Retinal pigment epithelial cell (primary cell): ENCODE measurements at places on chromosomes 16 and 17.
A peak's percentile ranks its signal among the peaks of the same experiment; 100 is the strongest.

GRCh38 chr17:7459961-7460545 is 15.2 kb downstream of the CHRNB1 start:
- no peak for DNase-seq

DNA sequence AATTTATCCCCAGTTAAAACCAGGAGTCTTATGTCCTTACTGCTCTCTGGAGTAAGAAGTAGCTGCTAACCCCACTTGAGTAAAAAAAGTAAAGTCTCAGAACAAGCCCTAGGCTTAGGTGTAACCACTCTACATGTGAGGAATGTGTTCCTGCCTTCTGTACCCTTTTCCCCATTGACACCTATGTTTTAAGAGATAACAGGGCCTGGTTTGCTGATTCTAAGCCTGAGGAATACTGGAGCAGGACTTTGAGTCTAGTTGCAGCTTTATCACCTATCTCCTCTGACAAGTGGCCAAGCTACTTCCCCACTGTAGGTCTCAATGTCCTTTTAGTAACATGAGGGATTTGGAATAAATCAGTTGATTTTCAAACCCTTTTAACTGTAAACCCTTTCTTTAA is 40.2 kb downstream of the REXO5 start:
- no peak for DNase-seq

- DNase-seq: no peak
These were observed 40.9 kb upstream of the MEOX1 start for GRCh38 chr17:43702637-43703036.

DNA sequence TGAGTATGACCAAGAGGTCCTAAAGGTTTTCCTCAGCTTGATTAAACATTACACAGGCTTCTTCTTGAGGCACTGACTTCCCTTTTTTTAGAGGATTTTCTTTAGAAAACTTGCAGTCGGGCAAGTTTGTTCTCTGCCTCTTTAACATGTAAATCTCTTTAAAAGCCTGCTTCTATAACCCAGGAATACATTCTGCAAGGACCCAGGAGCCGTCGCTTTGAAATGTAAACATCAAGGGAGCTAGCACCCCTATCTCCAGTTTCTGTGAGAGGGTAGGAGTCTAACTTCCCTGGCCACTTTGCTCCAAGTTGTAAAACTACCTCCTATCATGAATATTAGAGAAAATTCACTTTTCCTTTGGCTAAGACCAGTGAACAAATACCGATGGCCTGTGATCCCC is 201.5 kb upstream of the CPHXL start:
- DNase-seq: no peak

- DNase-seq: no peak
These were observed 24.7 kb upstream of the AQP8 start for GRCh38 chr16:25192096-25192495.

GRCh38 chr16:75244225-75244809 is 7.1 kb downstream of the BCAR1 start:
- DNase-seq: no peak

DNA sequence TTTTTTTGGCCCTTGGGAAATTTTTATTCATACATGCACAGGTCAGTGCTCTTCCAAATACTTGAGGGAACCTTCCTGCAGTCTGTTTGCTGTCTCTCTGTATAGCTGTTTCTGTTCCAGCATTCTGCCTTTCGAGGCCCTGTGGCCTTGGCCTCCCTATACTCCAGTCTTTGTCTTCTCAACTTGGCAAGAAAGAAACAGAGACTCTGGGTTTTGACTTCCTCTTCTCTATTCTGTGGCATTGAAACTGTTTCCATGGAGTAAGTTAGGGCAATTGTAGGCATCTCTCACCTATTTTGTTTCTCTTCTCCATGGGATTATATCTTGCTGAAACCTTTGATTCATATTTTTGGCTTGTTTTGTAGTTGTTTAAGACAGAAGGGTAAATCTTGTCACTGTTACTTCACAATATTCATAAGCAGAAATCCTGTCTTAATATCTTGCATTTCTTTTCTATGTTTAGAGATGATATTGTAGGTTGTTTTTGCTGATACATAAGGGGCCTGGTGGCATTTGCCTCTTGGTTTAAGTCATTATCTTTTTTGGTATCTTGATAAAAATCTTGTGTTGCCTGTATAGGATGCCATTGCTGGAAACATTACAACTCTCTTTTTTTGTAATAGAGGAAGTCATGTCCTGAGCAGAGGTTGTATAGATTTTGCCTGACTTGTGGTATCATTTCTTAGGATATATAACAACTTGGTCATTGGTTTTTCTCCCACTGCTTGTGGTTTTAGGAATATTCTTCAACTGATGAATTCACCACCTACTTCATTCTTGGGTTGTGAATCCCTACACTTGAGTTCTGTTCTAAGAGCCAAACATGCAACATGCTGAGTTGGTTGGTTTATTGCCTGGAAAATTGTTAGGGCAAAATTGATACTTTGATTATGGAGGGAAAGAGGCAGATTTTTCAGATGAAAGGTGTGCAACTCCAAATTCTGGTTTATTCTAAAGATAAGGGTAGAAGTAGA is 168.6 kb downstream of the FTO start:
- DNase-seq: no peak

DNA sequence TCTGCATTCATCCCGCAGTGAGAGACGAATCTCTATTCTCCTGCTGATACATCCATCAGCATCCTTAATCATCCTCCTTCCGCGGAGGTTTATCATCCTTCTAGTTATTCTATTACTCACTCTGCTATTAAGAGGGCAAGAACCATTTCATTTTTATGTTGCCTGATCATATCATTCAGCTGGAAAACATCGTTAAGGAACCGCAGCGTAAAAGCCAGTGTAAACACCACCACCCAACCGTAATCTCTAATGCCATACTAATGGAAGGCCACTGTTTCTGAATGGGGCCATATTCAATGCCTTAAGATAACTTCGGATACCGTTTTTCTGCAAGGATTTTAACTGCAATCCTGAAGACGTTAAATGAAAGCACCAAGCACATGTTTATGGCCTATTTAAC is 36.7 kb upstream of the ERCC4 start:
- DNase-seq: no peak

- DNase-seq: peak; percentile 48
These were observed 48.8 kb downstream of the PITPNM3 start for GRCh38 chr17:6507535-6507934.

DNA sequence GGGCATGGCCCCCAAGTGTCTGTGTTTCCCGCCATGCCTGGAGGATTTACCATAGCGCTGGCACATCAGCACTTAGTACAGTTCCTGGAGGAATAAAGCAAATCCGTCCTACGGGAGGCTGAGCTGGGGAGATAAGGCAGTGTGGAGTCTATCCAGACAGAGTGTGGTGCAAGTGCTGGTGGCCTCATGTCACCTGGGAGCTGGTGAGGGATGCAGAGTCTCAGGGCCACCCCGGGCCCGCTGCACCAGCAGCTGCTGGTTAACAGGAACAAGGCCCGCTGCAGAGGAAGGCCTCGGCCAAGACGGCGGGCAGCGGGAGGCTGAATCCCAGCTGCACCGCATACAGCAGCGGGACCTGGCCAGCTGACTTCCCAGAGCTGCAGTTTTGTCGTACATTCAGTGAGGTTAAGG is 57.3 kb upstream of the CDC42EP4 start:
- DNase-seq: no peak

GRCh38 chr17:61158376-61158775 is 241.3 kb upstream of the TBX2 start:
- no peak for DNase-seq

DNA sequence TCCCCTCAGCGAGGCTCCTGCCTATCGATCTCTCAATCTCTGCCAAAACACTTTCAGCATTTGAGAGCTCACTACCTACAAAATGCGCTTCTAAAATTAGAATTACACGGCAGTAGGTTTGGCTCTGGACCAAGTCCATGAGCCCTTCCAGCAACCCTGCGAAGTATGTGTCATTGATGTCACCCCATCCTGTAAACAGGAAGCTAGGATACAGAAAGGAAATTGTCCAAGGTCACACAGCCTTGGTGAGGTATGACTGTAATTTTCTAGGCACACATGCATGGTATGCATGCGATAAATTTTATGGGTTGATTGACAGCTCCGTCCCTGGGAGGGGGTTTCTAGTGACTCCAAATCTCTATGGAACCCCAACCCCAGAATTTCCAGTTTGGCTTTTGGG is 330.3 kb upstream of the CDH5 start:
- no peak for DNase-seq

DNA sequence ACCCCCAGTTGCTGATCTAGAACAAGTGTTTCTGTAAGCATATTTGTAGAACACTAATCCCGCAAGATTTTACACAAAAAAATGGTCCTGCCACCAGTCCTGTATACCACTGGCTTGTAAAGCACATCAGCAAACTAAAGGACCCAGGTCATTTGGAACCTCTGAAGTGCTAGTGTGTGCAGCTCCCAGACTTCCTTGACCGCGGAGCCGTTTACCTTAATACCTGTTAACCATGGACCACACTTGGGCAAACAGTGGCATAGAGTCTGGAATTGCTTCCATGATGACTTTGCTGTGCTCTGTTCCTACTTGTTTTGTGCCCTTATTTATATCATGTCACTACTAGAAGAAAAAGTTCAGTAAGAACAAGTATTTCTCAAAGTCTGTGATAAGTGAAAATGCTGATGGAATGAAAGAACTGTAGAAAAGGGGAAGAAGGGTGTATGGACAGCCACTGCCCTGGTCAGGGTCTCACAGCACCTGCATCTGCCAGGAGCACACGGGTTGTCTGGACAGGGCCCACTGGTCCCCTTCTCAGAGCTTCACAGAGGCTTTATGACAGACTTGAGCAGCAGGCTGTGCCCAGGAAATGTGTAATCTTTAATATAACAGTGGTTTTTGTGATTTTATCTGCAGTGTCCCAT is 29.3 kb downstream of the ALDH3A2 start:
- no peak for DNase-seq

- no peak for DNase-seq
These were observed 189.0 kb upstream of the CIBAR2 start for GRCh38 chr16:85301231-85301630.

DNA sequence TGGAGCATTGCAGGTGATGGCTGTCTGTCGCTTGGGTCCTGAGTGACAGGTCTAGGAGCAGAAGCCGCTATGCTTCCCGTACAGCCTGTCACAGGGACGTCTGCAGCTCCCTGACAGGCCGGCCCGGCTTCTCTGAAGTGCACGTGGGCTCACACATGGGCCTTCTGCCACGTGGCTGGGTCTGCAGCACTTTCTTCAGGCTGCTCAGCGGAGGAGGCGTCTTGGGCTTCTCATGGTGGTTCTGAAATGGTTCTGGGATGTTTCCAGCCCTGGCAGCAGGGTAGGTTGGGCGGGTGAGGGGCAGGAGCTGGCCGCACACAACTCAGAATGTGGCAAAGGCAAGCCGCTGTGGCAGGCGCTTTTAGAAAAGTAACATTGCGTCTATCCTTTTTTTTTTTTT is 80.3 kb upstream of the ZNF750 start:
- no peak for DNase-seq

DNA sequence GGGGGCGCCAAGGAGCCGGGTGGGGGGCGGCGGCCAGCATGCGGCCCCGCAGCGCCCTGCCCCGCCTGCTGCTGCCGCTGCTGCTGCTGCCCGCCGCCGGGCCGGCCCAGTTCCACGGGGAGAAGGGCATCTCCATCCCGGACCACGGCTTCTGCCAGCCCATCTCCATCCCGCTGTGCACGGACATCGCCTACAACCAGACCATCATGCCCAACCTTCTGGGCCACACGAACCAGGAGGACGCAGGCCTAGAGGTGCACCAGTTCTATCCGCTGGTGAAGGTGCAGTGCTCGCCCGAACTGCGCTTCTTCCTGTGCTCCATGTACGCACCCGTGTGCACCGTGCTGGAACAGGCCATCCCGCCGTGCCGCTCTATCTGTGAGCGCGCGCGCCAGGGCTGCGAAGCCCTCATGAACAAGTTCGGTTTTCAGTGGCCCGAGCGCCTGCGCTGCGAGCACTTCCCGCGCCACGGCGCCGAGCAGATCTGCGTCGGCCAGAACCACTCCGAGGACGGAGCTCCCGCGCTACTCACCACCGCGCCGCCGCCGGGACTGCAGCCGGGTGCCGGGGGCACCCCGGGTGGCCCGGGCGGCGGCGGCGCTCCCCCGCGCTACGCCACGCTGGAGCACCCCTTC is 484 bp downstream of the FZD2 start:
- no peak for DNase-seq

- DNase-seq: no peak
These were observed 23.9 kb downstream of the PITPNM3 start for GRCh38 chr17:6532441-6532885.

DNA sequence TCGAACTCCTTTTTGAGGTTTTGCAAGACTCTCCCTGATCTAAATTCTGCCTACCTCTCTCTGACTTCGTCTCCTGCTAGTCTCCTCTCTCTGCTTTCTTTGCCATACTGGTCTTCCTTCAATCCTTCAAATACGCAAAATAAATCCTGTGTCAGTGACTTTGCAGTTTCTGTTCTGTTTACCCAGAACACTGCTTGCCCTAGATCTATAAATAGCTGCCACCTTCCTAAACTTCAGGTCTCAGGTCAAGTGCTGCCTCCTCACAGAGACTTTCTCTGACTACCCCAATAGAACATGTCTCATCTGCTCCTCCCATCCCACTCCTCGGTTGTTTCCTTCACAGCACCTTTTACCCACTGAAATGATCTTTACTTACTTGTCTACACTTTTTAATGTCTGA is 78.9 kb downstream of the TRIM37 start:
- no peak for DNase-seq

- no peak for DNase-seq
These were observed 26.9 kb upstream of the CDH1 start for GRCh38 chr16:68710211-68710610.

GRCh38 chr16:79265701-79266100 is 334.8 kb downstream of the MAF start:
- no peak for DNase-seq

DNA sequence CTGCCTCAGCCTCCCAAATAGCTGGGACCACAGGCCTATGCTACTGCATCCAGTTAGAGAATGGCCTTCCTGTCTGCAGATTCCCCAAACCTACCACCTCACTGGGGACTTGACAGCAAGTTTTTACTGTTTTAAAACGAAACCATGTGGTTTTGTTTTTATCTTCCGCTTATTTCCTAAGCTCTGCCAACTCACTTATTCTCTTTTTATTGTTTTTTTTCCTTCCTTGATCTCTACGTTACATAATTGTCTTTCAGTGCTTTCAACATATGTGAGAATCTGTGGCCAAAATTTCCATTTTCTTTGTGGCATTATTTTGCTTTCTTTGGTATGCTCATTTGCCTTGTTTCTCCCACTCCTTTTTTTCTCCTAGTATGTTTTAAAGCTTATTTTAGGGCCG is 14.6 kb upstream of the SLC38A7 start:
- no peak for DNase-seq

DNA sequence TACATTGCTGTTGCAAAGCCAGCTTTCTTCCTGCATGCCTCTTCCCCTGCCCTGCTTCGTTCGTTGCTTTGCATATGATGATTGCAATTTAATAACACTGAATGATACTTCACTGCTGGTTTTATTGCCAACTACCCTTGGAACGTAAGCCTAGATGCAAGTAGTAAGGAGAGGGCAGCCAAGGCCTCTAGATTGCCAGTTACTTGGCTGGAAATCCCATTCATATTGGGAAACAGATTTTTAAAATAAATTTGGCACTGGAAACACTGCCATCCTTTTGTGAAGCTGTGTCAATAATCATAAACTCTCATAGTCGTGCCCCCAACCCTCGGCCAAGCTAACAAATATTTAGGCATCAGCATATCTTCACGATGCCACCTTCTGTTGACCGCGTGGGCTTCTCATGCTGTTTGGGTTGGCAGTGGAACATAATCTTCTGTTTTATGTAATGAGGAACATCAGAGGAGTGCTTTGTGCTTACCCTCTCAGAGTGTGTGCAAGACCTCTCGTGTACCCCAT is 86.5 kb downstream of the MAP2K6 start:
- no peak for DNase-seq
